WERI-Rb-1 (cell line): ENCODE measurements at places on chromosomes 2 and 18.

DNA sequence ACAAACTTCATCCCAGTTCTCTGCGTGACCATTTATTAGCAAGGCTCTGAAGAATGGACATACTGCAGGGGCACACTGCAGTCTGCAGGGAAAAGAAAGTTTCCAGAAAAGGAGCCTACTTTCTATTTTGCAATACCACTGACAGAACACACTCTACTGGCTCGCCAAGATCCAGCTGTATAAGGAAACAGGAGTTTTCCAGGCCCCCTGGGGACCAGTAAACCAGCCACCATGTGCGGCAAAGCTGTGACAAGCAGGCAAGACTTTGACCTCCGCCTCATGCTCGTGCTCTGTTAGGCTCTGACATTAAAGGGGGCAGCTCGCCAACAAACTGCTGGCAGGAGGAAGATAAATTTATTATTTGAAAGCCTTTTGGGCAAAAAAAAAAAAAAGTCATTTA, 67.3 kb downstream of the CCBE1 start:
- DNase-seq = no peak

- DNase-seq = peak; percentile 38
Observed at GRCh38 chr2:219500135-219500534, 1.4 kb downstream of the GMPPA start.

- DNase-seq = no peak
Observed at GRCh38 chr2:215884451-215885087, 128.8 kb downstream of the MREG start.

GRCh38 chr18:56919190-56919589, 227.7 kb upstream of the BOD1L2 start:
- DNase-seq = no peak

- DNase-seq = peak; percentile 74
Observed at GRCh38 chr2:68185541-68186164, 28.0 kb downstream of the PNO1 start.

DNA sequence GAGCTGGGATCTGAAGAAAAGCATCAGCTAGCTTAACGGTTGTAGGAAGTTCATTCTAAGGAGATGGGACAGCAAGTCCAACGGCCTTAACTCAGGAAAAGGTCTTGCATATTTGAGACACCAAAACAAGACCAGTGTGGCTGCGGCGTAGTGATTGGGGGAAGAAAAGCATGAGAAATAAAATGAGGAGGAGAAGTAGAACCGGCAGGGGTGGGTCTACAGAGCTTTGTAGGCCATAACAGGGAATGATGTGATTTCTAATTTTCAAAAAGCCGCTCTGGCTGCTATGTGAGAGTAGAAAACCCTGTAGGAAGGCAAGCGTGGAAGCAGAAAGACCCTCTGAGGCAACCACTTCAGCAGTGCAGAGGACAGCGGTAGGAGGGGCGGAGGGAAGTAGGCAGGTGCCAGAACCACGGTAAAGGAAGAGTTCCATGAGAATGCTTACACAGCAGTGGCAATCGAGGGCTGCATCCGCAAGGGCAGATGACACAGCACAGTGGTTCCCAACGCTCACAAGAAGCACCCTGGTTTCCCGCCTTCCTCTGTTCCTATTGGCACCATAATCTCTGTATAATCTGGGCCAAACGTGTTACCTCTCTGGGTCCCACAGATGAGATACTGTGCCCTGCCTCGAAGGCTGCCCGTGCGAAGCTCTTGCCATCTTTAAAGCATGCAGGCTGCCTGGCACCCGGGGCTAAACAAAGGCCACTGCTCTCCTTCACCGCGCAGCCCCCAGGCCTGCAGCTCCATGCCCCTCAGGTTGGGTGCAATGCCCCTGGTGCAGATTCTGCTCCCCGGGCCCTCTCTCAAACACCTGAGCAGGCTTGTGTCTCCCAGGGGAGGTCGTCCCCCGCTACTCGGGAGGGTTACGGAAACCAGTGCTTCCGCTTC, 795 bp downstream of the ANKRD39 start:
- no peak for DNase-seq

GRCh38 chr2:175834477-175834876, 167.6 kb downstream of the LNPK start:
- no peak for DNase-seq

DNA sequence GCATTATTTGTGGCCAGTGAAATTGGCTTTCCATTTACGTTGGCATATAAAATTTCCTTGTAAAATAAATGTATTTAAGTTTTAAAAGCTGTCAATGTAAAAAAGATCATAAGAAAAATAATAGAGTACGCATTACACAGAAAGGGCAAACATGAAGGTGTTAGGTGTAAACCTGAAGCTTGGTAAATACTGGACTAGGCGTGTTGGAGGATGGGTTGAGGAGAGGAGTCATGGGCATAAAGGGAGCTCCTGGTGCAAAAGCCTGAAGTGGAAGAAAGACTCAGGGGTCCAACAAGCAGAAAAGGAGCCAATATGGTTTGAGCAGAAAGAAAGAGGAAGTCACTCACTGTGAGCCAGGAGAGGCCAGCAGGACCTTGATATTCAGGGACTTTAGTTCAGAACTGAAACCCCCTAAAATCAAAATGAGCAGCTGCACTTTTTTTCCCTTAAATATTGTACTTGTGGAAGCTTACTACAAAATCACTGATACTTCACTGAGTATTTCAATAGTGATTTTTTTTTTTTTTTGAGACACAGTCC, 24.4 kb downstream of the SP5 start:
- no peak for DNase-seq

GRCh38 chr2:166179201-166179600, 51.4 kb upstream of the SCN1A start:
- DNase-seq = no peak

GRCh38 chr2:241844066-241844728, 14.5 kb downstream of the PDCD1 start:
- no peak for DNase-seq

DNA sequence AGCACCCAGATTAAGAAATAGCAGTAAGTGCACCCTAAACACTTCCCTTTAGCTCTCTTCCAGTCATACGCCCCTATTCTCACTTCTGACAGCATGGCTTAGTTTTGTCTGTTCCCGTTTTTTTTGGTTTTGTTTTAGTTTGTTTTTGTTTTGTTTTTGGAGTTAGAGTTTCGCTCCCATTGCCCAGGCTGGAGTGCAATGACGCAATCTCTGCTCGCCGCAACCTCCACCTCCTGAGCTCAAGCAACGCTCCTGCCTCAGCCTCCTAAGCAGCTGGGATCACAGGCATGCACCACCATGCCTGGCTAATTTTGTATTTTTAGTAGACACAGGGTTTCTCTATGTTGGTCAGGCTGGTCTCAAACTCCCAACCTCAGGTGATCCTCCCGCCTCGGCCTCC, 2067.7 kb downstream of the SUCLG1 start:
- no peak for DNase-seq

GRCh38 chr2:238692562-238692961, 155.3 kb upstream of the TWIST2 start:
- DNase-seq = no peak

DNA sequence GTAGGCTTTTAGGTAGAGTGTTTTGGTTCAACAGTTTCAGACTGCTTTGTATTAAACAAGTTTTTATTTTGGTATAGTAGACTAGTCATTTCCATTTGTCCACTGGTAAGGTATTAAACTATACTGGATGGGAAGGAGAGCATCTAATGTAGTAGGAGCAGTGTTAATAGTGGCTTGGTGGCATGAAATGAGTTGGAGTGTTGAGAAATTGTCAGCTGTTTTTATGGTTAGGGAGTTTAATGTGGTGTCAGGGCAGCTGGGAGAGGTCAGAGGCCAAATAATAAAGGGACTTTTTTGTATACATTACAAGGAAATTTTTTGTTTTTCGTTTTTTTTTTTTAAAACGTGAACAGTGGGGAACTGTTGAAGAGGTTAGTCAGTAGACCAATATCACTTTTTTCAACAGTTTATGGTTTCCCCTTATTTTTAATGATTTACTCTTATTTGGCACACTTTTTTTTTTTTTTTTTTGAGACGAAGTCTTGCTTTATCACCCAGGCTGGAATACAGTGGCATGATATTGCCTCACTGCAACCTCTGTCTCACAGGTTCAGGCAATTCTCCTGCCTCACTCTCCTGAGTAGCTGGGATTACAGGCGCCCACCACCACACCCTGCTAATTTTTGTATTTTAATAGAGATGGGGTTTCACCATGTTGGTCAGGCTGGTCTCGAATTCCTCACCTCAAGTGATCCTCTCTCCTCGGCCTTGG, 21.2 kb downstream of the ACTR3 start:
- DNase-seq = no peak

- DNase-seq = no peak
Observed at GRCh38 chr2:233553366-233553765, 13.2 kb downstream of the USP40 start.

DNA sequence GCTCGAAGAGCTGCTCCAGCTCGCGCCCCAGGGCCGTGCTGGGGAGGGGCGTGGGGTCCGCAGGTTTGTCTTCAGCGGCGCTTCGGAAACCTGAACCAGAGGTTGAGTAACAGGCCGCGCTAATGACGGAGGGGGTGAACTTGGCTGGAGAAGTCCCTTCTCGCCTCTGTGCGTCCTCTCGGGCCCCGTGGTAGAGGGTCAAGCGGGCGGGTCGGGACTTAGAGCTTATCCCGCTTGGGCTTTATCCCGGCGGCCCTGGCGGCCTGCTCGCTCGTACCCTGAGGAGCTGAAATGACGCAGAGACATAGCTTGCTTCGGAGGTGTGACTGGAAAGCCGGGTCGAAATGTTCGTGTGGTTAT, 479 bp downstream of the RNMT start:
- peak; percentile 70 for DNase-seq

GRCh38 chr2:113111823-113112287, 15.5 kb upstream of the IL1RN start:
- DNase-seq = no peak

GRCh38 chr2:215847056-215847455, 166.3 kb downstream of the MREG start:
- DNase-seq = no peak

DNA sequence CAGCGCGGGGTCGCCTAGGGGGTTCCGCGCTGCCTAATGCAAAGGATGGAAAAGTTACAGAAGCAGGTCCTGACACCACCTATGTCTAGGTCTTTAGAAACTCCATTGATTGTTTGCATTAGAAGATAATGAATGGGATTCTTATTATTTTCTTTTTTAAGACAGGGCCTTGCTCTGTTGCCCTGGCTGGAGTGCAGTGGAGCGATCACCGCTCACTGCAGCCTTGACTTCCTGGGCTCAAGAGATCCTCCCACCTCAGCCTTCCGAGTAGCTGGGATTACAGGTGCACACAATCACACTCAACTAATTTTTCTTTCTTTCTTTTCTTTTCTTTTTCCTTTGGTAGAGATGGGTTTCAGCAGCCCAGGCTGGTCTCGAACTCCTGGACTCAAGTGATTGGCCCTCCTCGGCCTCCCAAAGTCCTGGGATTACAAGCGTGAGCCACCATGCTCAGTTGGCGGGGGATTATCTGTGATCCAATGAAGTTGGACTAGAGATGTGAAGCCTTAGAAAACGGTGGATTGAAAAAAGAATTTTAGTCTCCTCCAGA, 761 bp upstream of the IDH1 start:
- no peak for DNase-seq

DNA sequence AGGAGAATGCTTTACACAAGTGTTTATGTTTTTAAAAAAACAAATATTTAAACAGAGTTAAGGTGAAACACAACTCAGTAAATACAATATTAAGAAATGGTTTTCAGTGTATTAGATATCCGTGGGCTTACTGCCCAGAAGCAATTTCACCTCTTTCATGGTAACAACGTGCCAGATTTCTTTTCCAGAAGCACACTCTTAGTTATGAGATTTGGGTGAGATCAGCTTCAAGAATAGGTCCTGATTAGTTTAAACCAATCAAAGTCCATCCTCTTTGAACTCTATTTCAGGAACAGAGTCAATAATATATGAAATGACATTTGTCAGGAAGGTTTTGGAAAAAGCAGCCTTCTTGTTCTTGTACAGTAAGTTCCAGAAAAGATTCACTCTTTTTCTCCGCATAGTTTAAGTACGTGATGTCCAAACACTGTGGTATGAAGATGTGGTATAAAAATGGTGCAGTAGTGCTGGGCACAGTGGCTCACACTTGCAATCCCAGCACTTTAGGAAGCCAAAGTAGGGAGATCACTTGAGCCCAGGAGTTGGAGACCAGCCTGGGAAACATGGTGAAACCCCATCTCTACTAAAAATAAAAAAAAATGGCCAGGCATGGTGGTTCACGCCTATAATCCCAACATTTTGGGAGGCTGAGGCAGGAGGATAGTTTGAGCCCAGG, 14.7 kb downstream of the USP34 start:
- no peak for DNase-seq

GRCh38 chr2:134142341-134142738, 111.5 kb upstream of the MGAT5 start:
- no peak for DNase-seq

- DNase-seq = no peak
Observed at GRCh38 chr2:239302083-239302807, 98.6 kb downstream of the HDAC4 start.

DNA sequence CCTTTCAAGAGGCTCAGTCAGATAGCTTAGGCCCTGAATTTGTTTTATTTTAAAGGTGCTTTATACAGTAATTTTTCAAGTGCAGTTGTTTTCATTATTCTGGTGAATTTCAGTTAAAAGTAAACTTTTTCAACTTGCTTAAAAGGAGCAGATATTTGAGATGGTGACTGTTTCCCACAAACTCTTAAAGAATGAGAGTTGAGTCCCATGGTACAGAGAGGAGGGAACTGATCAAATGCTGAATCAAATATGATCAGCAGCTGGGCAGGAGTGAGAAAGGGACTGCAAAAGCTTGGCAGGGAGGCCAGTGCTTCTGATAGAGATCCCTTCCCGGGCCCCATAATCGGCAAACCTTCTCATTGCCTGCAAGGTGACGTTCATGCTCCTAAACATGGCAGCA, 91.2 kb downstream of the KCNS3 start:
- DNase-seq = no peak

GRCh38 chr18:54580202-54580729, 10.8 kb upstream of the DYNAP start:
- no peak for DNase-seq

DNA sequence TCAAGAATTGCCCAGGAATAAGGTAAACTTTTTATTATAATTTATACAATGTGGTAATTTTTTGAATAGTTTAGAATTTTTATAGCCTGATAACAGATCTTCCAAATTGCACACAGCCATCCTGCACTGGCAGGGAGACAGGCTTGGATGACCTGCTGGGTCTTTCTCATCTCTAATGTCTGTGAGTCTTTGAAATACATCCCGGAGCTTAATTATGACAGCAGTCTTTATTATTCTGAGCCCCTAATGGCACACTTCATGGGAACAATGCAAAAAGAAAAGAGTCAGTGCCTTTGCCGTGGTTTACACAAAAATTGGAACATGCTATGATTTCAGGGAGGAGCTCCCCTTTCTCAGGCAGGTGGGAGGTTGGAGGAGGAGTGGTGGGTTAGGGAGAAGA, 71.0 kb downstream of the TMEM182 start:
- DNase-seq = no peak

- no peak for DNase-seq
Observed at GRCh38 chr2:119432851-119433522, 1.3 kb downstream of the TMEM37 start.

DNA sequence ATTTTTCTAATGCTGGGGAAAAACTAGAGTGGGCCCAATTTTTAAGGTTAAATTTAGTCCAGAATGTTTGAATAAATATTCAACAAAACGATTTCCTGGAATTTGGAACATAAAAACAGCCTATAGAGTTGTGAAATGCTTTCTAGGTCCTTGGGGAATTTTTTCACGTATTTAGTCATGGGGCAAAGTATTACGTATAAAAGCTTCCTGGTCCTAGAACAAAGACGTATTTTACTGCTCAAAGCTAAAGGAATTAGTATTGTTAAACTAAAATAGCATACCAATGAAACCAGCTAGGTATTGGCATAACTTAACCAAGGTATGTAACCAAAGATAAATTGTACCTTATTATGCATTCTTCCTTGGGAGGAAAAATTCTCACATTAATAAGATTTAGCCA, 1.6 kb downstream of the SESTD1 start:
- no peak for DNase-seq
